ENCODE measurements at places on chromosomes 2 and 18. TPM values are rescaled to one million over a fixed set of nuclear protein-coding genes. Genes with fewer than 3 reads are reported as not detected.

DNA sequence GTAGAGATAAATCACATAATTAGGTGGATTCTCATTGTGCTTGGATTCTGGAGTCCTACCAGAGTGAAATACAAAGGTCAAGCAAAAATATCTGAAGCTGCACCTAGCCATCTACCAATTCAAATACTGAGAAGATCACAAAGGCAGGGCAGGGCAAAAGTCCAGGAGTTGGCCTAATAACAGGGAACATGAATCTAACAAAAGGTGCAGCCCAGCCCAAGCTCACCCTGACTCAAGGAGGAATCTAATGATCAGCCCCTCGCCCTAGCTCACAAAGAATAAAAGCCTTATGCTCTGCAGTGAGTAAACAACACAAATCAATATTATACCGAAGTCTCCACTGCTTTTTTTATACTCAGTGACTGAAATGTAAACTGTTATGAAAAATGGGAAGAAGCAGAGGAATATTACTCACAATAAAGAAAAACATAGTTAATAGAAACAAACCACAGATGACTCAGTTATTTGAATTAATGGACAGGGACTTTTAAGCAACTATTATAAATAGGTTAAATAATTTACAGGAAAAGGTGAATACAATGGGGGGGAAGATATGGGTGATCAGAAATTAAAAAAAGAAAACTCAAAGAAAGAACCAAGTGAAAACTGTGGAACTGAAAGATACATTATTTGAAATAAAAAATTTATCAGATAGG lies 49.5 kb downstream of the ANTXR1 start:
- no peak for DNase-seq

GRCh38 chr18:40812981-40813515 lies 1142.0 kb upstream of the PIK3C3 start:
- peak; percentile 36 for DNase-seq

- no peak for DNase-seq
Observed at GRCh38 chr2:70091816-70092215, 4.5 kb downstream of the PCBP1 start.

DNA sequence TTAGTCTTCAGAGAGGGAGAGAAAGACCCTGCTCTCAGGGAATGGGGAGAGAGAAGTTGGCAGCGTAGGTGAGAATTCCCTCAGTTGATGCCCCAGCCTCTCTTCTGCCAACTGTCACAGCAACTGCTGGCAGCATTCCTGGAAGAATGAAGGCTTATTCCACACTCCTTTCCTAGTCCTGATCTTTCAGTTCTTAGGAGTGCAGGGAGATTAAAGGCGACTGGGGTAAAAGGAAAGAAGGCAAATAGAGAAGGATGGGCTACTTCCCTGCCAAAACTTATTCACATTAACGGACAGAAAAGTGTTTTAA lies 65.9 kb upstream of the ACAA2 start:
- DNase-seq, result no peak

DNA sequence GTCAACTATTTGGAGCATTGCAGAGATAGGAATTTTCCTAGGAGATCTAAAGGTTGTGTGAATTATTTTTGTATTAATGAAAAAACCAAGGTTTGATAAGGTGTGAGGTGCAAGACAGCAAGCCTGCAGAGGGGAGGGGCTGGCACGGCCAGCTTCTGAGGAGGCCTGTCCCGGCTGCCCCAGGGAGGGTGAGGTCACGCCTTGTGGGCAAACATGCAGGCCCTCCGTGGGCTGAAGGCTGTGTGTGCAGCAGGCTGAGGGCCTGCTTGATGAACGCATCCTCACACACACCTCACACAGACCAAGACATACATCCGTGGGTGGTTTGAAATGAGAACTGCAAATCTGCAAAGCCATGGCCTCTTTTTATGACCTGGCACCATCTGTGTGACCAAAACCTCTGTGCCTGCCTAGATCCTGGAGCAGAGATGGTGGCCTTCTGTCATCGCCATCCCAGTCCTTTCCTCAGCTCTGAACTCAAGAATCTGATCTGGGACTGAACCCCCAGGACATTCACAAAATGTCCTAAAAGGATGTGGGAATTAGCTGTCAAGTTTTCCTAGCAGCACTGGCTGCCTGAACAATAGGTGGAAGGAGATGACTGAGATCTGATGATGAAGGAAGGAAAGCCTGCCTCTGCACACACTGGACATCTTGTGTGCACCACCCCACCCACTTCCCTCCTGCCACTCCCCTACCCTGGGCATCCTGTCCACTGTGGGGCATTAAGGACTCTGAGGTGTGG lies 102.4 kb upstream of the MGAT4A start:
- no peak for DNase-seq

- no peak for DNase-seq
Observed at GRCh38 chr2:6196449-6196848, 504.3 kb downstream of the SOX11 start.

GRCh38 chr18:45588376-45589355 lies 26.6 kb upstream of the SLC14A2 start:
- peak; percentile 50 for DNase-seq

GRCh38 chr2:218983934-218984238 lies 1.1 kb downstream of the FEV start:
- no peak for DNase-seq

- peak; percentile 88 for DNase-seq
Observed at GRCh38 chr2:191854382-191855372, 7.8 kb upstream of the CAVIN2 start.

GRCh38 chr18:911025-911424 lies 6.4 kb downstream of the ADCYAP1 start:
- no peak for DNase-seq

DNA sequence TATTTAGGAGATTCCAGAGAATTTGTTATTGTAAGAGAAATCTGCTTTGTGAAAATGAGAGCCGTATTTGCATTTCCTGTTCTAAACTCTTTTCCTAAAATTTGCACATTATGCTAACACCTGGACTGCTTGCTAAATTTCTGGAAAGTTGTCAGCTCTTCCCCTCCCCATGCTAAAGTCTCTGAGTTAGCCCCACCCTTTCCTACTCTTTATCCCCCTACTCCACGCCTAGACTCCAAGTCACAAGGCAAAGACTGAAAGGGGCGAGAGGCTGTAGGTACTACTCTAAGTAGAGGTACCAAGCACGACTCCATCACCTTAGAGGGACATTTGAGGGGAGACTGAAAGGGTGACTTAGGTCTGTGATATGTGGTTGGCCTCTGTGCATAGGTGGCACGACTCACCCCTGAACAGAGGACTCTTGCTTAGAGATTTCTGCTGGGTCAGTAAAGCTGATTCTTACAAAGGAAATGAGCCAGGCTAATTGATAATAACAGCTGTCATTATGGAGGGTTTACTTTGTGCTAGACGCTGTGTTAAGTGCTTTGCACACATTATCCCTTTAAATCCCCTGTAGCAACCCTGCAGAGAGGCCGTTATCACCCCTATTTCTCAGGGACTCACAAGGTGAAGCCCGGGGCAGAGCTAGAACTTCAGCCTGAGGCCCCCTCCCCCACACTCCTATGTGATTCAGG lies 373.5 kb downstream of the EN1 start:
- no peak for DNase-seq

- no peak for DNase-seq
Observed at GRCh38 chr2:41496908-41497307, 550.9 kb upstream of the PKDCC start.

GRCh38 chr2:223003191-223003590 lies 48.8 kb upstream of the KCNE4 start:
- DNase-seq, result peak; percentile 57

GRCh38 chr2:112724591-112725525 lies 4.0 kb downstream of the NT5DC4 start:
- no peak for DNase-seq

DNA sequence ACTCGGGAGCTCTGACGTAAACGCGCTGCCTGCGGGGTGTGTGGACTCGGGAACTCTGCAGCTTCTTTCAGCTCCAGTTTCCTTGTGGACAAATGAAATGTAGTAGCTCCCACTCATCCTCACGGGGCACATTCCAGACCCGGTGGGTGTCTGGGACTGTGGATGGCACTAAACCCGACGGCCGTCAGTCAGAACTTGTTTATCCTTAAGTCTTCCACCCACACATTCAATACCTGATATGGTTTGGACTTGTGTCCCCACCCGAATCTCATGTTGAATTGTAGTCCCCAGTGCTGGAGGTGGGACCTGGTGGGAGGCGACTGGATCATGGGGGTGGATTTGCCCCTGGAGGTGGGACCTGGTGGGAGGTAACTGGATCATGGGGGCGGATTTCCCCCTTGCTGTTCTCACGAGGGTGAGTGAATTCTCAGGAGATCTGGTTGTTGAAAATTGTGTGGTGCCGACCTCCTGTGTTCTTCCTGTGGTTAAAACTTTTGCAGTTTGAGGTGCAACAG lies 81.2 kb upstream of the SNTG2 start:
- no peak for DNase-seq

GRCh38 chr2:186772579-186772978 lies 76.4 kb downstream of the ZSWIM2 start:
- DNase-seq, result no peak

GRCh38 chr2:232333361-232334135 lies 45.0 kb upstream of the ALPP start:
- DNase-seq, result no peak

DNA sequence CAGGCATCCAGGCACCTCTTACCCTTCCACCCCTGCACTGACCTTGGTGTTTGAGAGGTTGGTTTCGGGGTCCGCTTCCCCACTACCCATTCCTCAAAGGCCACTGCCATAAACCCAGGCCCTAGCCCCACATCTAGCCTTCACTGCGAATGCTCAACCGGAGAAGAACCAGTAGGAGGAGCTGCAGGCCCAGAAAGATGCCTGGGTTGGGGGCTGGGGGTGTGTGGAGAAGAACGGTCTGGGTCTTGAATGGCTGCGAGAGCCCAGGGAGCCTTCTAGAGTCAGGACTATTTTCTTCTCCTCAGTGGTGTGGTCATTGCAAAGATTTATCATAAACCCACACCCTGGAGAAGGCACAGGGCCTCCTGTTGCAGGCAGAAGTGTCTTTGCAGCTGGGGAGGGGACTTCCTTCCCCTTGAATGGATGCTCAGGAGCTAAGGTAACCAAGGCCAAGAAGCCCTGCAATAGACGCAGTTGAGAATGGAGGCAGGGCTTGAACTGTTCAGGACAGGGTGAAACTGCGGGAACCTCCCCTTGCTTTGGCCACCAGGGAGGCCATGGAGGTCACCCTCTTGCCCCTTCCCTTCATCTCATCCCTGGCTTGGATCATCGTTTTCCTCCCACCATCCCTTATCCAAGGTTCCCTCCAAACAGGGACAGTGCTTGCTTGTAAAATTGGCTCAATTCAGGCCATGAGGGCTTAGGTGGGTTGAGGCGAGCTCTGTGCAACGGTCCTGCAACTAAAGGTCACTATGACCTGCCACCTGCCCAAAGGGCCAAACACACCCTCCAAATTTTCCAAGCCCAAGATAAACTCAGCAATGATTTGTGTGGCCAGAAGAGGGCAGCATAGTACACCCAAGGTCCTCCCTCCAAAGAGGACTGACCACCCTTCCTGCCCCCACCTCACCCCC lies 20.9 kb downstream of the THNSL2 start:
- peak; percentile 2 for DNase-seq

DNA sequence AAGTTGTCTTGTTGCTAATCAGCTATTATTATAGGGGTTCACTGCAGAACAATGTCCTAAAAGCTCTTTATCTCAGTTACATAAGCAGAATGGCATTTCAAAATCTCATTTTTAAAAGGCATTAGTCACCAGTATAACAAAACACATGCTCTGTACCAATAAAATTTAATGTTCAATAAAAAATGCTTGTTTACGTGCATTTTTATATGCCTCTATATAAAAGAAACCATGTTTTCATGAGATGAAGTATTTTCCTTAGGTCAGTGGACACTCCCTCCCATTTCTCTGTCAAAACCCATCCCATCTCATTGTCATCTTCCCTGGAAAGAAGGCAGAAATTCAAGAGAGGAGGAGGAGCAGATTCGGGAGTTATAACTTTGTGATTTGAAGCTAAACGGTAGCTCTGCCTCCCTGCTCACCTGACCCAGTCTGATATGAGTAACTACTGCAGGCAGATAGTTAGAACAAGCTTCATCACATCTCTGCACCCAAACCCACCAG lies 231.9 kb upstream of the SIX2 start:
- peak; percentile 50 for DNase-seq

GRCh38 chr2:137957033-137957432 lies 7.2 kb upstream of the HNMT start:
- DNase-seq, result peak; percentile 95

DNA sequence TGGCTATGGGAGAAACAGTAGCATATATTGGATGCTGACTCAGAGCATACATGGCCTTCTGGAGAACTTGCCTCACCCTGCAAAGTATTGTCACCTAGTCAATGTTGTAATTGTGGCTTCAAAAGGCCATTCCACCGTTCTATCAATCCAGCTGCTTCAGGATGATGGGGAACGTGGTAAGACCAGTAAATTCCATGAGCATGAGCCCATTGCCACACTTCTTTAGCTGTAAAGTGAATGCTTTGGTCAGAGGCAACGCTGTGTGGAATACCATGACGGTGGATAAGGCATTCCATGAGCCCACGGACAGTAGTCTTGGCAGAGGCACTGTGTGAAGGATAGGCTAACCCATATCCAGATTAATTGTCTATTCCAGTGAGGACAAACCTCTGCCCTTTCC lies 1300.1 kb upstream of the ACVR2A start:
- peak; percentile 59 for DNase-seq

DNA sequence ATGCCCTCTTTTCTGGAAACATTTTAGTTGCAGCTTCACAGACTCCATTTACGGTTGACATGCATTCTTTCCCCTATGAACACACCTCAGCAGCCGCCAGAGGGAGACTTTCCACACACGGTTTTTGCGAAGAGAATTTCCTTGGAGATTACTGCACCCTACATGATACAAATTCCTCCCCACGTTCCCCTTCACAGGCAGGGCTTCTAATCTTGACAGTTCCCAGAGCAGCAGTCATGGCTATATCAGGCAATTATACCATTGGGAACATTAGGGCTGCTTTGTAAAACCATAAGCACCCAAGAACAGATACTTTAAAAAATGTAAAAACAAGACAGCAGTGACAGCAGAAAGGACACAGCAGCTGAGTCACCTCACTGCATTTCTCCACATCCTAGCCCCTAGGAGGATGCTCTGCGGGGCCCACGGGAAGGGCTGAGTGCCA lies 253.8 kb downstream of the TGIF1 start:
- peak; percentile 52 for DNase-seq

DNA sequence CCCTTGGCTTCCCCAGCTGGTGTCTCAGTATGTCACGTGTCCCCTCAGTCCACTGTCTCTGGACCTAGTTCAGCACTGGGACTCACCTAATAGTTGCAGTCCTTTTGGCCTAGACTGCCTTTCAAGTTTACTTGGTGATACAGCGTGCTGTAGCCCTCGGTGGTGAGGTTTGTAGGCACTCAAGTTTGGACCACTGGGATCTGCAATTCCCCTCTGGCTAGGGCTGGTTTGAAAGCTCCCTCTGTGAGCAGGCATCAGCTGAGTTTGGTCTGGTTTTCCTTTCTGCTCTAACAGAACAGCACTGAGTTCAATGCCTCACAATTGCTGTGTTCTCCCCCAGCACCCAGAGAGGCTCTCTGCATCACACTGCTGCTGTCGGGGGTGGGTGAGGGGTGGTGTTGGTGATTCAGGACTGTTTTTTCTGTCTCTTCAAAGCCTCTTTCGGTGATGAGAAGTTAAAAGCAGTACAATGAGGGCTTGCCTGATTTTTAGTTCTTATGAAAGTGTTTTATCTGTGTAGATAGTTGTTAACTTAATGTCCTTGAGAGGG lies 494.2 kb downstream of the TDRD15 start:
- DNase-seq, result no peak

SIX2 gene
- 7.4 TPM for total RNA-seq

CHRNA1 gene
- 3.7 TPM for total RNA-seq

ABCB11 gene
- 0.02 TPM for total RNA-seq

SLC4A5 gene
- total RNA-seq, result 0.41 TPM

SNORC gene
- total RNA-seq, result 3.1 TPM

ONECUT2 gene
- 6.2 TPM for total RNA-seq

APCDD1 gene
- 5.4 TPM for total RNA-seq

IMPACT gene
- total RNA-seq, result 32.3 TPM

MAL gene
- 0.41 TPM for total RNA-seq
